Activated CD8-positive, alpha-beta memory T cell treated with anti-CD3 and anti-CD28 coated beads for 1 hour (primary cell): ENCODE measurements at places on chromosomes 12 and 14.

- no peak for DNase-seq
Measured at GRCh38 chr12:75585330-75585729, 73.9 kb upstream of the KRR1 start.

DNA sequence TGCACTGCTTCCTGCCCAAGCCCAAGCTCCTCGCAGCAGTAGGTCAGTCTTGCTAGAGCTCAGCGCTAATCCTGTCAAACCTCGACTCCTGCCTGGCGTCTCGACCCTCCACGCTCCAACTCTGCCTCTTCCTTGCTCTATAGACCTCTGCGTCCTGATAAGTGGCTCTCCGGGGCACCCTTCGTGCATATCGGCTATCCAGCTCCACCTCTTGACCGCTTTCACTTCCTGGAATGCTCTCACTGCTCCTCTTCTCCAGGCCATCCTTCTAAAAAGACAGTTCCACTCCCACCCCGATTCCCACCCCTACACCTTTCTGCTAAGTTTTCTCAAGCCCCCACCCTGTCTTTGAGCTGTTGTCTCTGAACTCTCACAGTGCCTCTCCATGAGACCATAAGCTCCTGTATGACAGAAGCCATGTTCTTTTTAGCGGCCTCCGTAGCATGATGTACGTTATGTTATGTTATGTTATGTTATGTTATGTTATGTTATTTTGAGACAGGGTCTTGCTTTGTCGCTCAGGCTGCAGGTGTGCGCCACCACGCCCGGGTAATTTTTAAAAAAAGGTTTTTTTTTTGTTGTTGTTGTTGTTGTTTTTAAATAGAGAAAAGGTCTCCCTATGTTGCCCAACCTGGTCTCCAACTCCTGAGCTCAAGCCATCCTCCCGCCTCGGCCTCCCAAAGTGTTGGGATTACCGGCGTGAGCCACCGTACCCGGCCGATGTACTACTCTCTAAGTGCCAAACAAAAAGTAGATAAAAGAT is 601 bp downstream of the COX14 start:
- no peak for DNase-seq

DNA sequence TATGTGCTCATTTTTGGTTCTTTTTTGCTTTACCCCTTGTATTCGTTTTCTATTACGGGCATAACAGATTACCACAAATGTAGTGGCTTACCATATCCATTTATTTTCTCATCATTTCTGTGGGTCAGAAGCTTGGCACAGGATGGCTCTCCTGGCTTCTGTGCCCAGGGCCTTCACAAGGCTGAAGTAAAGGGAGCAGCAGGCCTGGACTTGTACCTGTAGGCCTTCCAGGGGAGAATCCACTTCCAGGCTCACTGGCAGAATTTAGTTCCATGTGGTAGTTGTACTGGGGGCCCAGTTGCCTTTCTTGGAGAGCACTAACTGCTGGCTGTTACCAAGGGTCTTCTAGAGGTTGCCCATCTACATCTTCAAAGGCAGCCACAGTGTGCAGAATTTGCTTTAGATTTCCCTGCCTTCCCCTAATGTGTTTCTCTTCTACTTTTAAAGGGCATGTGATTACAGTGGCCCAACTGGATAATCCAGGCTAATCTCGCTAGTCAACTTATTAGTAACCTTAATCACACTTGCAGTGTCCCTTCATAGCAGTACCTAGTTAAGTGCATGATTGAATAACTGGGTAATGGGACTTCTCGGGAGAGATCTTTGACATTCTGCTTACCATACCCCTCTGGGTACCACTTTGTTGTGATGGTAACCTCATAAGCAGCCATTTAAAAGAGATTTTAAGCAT is 67.0 kb downstream of the CRADD start:
- DNase-seq: no peak

DNA sequence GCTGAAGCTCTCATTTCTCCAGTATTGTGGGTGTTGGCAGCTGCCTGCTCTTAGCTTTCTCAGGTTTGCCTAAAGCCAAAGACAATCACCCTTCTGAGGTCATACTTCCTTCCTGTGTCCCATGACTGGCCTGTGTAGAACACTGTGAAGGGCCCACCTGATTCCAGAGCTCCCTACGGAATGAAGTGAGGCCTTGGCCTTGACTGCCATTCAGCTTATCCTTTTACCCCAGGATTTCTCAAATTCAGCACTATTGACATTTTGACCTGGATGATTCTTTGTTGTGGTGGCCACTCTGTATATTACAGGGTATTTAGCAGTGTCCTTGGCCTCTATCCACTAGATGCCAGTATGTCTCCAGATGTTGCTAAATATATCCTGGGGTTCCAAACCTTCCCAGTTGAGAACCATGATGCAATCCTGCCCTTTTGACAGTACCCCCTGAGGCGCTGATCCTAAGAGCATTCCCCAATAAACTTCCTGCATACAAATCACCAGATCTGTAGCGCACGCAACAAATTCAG is 112.3 kb upstream of the KRR1 start:
- no peak for DNase-seq

DNA sequence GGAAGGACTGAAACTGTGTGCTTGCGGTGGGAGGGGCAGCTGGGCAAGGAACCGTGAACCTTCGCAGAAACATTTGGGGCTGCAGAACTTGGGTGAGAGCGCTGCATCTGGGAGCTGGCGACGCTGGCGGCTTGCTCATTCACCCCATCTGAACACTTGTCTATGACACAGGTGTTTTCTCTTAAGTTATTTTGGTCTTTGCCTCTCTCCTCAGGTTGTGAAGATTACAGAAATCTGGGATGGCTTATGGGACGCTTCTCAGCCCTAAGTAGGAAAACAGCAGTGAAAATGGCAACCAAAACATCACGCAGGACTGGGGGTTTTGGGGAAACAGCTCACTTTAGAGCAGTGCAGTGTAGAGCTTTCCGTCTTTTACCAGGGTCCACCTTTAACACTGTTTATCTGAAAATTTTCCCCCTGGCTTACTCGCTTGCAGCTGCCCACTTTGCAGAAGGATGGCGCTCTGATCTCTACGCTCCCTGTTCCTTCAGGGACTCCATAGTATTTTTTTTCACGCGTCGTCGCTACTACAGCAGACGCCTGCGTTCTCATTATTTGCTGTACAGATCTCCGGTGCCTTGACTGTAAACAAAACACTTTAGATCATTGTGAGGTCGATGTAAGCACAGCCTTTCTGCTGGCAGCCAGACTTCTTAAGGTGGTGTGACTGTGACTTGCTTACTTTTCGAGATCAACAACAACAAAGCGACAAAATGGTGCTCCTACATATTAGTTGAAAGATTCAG is 2.7 kb upstream of the CDKN1B start:
- DNase-seq: no peak
